Effector memory CD4-positive, alpha-beta T cell (primary cell): ENCODE measurements at places on chromosomes 1 and 21.

GRCh38 chr1:98675282-98675681 is 13.8 kb downstream of the SNX7 start:
- DNase-seq = no peak

DNA sequence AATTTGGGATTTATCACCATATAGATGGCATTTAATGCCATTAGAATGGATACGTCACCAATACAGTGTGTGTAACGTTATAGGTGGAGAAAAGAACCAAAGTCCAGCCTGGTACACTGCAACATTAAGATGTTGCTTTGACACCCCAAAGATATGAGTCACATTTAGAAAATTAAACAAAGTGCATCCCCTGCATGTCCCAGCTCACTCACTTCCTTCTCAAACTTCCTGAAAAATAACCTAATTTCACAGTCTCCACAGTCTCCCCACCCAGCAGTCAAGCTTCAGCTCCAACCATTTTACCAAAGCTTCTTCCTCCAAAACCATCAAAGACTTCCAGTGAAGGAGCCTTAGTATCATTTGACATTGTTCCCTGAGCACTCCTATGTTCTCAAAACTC is 111.9 kb downstream of the OMA1 start:
- no peak for DNase-seq

- DNase-seq = no peak
Observed at GRCh38 chr1:16068356-16069270, 4.8 kb downstream of the FAM131C start.

- DNase-seq = no peak
Observed at GRCh38 chr21:44437371-44437695, 18.0 kb upstream of the LRRC3 start.

GRCh38 chr1:165717918-165718515 is 19.7 kb upstream of the ALDH9A1 start:
- no peak for DNase-seq

GRCh38 chr1:90706437-90707362 is 10.4 kb downstream of the BARHL2 start:
- DNase-seq = no peak

- DNase-seq = no peak
Observed at GRCh38 chr1:226512076-226512728, 36.4 kb upstream of the STUM start.

GRCh38 chr1:121586369-121587229 is 401.8 kb downstream of the SRGAP2C start:
- DNase-seq = no peak

DNA sequence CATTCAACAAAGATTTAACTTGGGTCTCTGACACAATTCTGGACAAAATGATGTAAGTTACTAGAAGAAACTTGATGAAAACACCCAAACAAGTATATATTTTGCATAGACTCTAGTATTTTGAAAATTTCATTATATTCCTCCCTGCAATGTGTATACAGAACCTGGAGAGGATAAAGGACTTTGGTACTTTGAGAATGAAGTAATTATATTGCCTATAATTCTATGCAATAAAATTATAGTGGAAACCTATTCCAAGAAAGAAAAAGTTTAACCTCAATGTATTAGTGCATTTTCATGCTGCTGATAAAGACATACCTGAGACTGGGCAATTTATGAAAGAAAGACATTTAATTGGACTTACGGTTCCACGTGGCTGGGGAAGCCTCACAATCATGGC is 1146.1 kb downstream of the KCNT2 start:
- no peak for DNase-seq

DNA sequence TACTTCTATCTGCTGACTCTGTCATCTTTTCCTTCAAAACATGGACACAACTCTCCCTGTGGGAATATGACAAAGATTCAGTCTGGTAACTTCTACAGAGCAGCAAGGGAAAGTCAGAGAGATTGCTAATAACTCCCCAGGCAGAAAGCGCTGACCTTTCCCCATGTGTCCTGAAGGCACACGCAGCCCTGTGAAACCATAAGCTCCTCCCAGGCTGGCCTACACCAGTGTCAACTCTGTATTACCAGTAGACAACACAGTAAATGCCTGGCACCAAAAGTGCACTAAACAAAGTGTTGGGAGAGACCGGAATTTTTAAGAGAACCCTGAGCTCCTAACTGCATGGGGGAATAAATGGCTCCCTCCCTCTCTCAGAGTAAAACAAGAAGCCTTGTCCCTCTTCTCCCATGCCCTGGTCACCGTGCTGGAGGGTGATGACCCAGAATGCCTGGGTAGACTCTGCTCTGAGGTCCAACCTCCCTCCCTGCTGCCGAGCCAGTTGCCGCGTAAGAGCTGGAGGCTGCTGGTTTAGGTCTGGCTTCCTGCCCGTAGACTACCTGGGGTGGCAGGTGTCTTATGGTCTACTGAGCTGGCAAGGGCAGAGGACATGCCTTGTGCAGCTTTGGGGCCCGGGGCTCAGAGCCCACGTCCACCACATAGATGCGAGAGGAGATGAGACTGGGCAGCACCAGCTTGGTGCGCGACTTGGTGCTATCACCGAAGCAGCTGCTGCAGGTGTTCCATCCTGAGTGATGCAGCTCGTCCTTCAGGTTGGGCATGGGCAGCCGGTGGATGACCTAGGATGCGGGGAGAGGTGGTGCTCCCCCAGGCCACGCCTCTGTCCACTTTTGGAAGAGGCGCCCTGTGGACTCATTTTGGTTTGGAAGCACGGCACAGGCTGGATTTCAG is 3.9 kb downstream of the SELENBP1 start:
- no peak for DNase-seq

DNA sequence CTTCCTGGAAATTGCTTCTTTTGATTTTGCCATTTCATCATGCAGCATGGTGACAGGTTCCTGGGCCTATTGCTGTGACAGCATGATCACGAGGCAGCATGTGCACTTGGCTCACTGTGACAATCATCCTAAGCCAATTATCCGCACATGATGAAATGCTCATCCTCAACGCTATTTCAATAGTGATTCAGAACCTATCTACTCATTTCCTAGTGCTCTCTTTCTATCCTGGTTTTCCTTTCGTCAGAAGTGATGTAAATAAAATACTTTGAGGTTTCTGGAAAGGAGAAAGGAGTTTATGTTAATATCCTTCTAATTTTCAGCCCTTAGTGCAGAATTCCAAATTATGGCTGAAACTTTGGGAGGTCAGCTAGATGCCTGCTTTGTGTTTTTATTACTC is 110.6 kb upstream of the ADAMTS5 start:
- no peak for DNase-seq

- DNase-seq = no peak
Observed at GRCh38 chr1:47871799-47872353, 125.3 kb downstream of the TRABD2B start.

DNA sequence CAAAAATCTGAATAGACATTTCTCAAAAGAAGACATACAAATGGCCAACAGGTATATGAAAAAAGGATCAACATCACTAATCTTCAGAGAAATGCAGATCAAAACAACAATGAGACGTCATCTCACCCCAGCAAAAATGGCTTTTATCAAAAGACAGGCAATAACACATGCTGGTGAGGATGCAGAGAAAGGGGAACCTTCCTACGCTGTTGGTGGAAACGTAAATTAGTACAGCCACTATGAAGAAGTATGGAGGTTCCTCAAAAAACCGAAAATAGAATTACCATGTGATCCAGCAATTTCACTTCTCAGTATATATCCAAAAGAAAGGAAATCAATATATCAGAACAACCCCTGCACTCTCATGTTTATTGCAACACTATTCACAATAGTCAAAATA is 65.1 kb upstream of the ATP1B1 start:
- DNase-seq = no peak

DNA sequence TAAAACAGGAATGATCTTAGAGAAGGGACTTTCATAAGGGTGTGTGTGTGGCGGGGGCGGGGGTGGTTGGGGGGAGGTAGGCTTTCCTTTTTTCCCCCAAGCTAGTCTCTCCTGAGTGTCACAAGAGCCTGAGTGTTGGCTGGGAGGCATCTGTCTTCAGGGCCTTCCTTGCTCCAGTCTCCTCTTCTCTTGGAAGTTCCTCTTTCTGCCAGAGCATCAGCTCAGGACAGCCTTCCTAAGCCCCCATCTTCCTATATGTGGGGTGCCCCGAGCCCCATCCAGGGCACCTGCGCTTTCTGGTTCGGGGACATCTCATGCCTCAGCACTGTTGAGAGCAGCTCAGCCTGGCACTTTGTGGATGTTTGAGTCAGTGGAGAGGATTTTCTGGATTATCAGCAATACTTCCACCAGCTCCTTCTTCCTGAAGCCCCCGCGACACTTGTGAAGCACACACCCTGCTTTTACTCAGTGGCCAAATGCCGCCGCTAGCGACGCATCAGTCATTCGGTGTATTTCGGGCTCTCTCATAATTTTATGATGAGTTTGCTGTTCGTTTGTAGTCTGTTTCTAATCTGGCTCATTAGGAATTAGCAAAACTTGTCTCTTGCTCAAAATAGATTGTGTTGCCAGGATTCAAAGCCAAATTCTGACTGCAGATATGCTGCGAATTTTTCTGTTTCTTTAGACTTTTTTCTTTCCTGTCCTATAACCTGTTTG is 61.7 kb downstream of the GALNT2 start:
- no peak for DNase-seq

GRCh38 chr1:12184008-12184681 is 17.4 kb downstream of the TNFRSF1B start:
- DNase-seq = no peak

DNA sequence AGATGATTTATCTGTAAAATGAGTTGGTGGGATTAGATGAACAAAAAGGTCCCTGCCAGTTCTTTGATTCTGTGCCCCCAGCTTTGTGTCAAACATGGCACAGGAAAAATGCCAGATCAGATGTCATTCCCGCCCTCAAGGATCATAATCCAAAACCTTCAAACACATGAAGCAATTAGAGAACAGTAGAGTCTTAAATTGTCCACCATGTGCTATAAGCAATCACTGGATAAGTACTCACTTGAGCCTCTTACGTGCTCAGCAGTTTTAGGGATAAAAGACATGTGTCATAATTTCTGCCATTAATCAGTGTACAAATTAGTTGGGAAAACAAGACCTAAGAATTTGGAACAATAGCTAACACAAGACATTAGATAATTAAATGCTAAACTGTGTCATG is 15.4 kb upstream of the KIAA0040 start:
- no peak for DNase-seq

GRCh38 chr1:51432146-51432545 is 86.9 kb downstream of the EPS15 start:
- no peak for DNase-seq

GRCh38 chr1:31955917-31956736 is 18.0 kb upstream of the PTP4A2 start:
- DNase-seq = peak; percentile 70

- no peak for DNase-seq
Observed at GRCh38 chr1:151803915-151804314, 1.3 kb downstream of the LINGO4 start.

DNA sequence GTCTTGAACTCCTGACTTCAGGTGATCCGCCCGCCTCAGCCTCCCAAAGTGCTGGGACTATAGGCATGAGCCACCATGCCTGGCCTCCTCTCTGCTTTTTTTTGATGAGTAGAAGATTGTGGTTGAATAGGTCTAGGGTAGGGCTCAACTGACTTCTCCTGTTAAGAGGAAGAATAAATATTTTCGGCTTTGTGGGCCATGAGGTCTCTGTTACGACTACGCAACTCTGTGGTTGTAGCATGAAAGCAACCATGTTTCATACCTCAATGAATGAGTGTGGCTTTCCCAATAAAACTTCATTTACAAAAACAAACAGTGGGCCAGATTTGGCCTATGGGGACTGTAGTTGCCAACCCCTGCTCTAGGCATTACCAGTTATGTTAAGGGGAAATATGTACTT is 67.8 kb downstream of the NID1 start:
- no peak for DNase-seq

GRCh38 chr1:116544588-116545358 is 26.1 kb downstream of the CD58 start:
- DNase-seq = no peak

- DNase-seq = no peak
Observed at GRCh38 chr1:205344066-205344928, 12.4 kb downstream of the KLHDC8A start.

DNA sequence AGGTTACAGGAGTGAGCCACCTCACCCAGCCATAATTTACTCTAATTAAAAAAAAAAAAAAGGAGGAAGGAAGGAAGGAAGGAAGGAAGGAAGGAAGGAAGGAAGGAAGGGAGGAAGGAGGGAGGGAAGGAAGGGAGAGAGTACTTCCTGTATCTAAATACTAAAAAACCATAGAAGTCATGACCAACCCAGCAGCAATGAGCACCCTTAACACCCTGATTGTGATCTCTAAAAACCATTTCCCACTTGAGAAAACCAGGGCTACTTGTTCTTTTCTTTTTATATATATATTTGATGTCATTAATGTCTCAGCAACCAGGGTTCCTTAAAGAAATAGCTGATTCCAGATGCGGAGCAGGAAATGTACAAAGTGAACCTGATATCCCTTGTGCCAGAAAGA is 31.2 kb downstream of the ARID4B start:
- DNase-seq = no peak

GRCh38 chr21:46254208-46254975 is 25.8 kb upstream of the LSS start:
- DNase-seq = no peak

GRCh38 chr1:82706741-82707140 is 906.0 kb downstream of the ADGRL2 start:
- DNase-seq = no peak

GRCh38 chr1:62688687-62689085 is 500 bp upstream of the DOCK7 start:
- DNase-seq = no peak

DNA sequence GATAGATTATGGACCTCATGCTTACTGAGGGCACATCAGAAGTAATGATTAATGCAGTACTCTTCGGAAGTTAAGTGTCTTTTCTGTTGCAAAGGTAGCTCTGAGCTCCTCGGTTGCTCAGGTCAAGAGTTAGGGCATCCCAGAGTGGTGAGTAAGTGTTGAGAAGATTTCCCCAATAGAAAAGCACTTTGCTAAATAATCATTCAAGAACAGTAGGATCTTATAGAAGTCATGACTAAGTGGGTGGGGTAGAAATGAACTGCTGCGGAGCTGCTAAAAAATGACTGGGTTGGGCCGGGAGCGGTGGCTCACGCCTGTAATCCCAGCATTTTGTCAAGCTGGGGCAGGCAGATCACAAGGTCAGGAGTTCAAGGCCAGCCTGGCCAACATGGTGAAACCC is 648.6 kb upstream of the CAMK1G start:
- no peak for DNase-seq

DNA sequence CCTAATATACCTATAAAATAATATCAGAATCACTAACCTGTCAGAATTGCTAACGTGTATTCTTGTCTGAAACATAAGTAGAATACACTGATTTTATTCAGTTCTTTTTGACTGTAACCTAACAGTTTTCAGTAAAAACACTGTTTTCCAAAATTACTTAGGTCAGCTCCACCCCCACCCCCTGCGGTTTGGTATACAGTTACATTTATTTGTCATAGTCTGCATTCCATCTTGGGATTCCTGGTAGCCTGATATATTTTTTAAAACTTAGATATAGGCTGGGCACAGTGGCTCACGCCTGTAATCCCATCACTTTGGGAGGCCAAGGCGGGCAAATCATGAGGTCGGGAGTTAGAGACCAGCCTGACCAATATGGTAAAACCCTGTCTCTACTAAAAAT is 19.8 kb upstream of the ABCD3 start:
- no peak for DNase-seq

- no peak for DNase-seq
Observed at GRCh38 chr1:214966346-214966745, 116.2 kb upstream of the KCNK2 start.

- no peak for DNase-seq
Observed at GRCh38 chr1:220880726-220881506, 1.7 kb downstream of the HLX start.

GRCh38 chr1:220990427-220991339 is 111.4 kb downstream of the HLX start:
- no peak for DNase-seq
